ENCODE measurements at places on chromosomes 12 and 14.

- DNase-seq, result no peak
Measured at GRCh38 chr14:74975059-74975810, 19.8 kb upstream of the PGF start.

GRCh38 chr14:87419925-87420324, 573.1 kb downstream of the GALC start:
- no peak for DNase-seq

DNA sequence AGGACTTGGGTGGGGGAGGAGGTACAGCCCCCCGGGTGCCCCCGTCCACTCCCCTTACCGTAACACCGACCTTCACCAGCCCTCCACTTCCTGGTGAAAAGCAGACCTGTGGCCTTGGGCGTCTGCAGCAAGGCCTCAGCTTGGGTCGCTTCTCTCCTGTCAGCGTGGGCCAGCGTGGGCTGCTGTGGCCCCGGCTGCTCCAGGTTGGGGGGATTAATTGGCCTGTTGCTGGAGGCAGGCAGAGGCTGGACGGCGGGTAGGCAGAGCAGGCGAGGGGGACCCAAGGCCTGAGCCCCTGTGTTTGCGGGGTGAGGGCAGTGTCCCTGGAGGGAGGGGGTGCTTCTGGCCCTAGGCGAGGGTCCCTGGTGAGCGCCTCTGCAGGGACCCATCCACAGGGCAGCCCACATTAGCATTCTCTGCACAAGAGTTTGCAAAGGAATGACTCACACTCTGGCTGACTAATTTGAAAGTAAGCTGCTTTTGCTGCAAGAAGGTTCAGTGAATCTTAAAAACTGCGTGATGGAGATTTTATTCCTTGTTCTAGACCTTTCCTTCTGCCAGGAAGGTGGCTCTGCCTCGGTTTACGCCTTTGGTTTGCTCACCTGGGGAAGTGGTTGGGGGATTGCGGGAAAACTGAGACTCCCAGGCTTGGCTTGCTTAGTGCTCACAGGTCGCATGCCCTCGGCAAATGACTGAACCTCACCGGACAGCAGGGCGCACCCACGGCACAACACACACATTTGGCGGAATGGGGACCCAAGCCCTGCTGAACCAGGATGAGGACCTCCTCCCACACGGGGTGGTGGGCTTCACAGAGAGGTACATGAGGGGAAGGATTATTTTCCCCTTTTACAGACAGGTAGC, 37.9 kb upstream of the DLK1 start:
- no peak for DNase-seq

- DNase-seq, result no peak
Measured at GRCh38 chr14:23361320-23361719, 3.7 kb downstream of the EFS start.

GRCh38 chr14:45201905-45202304, 51.1 kb downstream of the MIS18BP1 start:
- DNase-seq, result peak; percentile 16

- DNase-seq, result no peak
Measured at GRCh38 chr12:95385246-95386035, 88.5 kb upstream of the METAP2 start.

- no peak for DNase-seq
Measured at GRCh38 chr12:110750784-110751461, 8.2 kb upstream of the PPP1CC start.

- no peak for DNase-seq
Measured at GRCh38 chr12:118107011-118107410, 3.2 kb upstream of the VSIG10 start.

DNA sequence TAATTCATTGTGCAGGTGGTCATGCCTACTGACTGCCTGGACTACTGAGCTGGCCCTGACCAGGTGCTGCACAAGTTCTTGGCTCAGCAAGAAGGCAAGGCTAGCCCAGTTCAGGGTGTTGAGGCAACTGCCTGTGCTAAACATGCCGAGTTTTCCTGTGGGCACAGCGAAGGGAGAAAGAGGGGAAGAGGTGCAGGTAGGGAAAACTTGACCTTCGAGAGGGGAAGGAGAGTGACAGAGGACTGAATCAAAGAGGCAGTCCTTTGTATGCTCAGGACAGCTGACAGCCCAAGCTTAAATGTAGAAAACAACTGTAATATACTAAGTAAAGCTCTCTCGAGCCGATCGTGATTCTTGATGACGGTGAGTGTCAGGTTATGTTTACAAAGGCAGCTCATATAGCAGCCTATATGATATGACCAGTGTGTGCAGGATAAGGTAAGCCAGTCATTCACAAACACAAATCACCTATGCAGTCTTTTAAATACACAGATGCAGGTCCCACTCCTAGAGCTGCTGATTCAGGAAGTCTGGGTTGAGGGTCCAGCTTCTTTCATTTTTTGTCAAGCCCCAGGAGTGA, 2.6 kb downstream of the IRAK3 start:
- no peak for DNase-seq

DNA sequence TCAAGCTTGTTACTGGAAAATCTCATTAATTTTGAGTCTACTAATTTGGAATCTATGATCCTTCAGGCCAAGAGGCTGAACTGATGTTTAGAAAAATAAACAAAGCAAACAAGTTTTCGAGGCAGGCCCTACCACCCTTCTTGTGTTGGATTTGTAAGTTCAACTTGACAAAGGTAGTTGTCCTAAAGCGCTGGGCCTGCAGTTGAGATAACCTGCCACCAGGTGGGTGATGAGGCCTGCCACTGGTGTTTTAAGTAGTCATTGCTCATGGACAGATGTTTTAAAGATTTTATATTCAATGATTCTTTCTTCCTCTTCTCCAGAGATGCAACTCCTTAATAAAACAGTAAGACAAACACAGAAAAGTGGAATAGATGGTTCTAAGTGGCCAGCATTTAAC, 19.4 kb downstream of the ACVRL1 start:
- DNase-seq, result peak; percentile 58

DNA sequence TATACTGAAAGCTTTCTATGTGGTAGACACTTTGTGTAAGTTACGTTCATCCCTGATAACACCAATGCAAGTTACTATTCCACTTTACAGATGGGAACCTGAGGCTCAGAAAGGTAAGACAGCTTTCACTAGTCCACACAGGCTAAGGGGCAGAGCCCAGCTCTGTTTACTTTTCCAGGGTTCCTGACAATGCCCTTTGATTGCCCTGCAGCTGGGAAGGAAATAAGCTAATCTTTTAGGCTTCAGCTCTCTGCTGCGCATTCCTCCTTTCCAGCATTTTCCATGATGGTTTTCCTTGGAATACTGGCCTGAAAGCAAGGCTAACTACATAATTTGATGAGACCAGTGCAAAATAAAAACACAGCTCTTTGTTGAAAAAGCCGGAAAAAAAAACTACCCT, 185.7 kb upstream of the BTG1 start:
- no peak for DNase-seq

DNA sequence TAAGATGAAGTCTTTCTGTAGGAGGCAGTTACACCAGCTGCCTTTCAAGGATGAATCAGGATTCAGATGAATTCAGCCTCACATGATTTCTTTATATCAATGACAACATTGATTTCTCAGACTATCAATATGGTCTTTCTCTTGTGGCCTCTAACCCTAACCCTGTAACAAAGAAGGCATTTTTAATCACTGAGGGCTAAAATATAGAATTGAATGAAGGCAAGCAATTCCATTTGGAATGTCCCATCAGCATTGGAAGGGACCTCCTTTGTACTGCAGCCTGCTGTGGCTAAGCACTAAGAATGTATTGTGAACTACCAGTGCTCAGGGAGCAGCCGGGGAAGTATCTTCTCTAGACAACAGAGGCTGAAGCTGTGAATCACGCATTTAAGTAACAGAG, 90.6 kb upstream of the FRMD6 start:
- DNase-seq, result no peak

DNA sequence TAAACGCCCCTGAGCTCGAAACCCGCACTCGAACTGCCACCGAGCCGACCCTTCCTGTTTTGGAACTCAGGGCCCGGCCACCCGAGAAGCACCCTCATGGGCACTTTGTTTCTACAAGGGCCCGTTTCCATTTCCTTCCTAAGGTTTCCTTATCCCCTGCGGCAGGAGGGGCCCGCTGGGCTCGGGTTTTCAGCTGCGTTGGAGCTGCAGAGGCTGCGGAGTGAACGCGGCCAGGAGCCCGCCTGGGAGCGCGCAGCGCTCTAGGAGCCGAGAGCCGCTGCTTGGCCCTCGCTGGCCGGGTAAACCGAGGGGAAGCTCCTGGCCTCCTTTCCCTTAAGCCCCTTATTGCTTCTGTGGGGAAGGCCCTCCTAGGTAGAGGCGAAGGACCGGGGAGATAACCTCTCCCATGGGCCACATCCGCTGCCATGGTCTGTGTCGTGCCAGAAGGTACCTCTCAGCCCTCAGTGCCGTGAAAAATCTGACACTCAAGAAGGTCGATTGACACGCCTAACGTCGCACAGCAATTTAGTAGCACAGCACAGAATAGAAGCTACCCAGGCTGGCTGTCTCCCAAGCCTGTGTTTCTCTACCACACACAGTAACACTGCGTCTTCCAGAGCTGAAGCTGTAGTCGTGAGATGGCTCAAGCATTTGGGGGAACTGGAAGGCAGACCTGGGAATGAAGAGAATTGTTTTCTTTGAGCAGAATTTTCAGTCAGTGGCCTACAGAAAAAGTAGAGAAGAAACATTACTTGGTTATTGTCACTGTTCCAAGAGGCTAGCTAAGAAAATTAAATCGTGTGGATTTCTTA, 12.9 kb upstream of the CALM1 start:
- peak; percentile 82 for DNase-seq

GRCh38 chr12:2876431-2877046, 435 bp downstream of the FOXM1 start:
- DNase-seq, result peak; percentile 40

All from activated CD4-positive, alpha-beta T cell treated with anti-CD3 and anti-CD28 coated beads, Interleukin-2, amount 10 ng/mL, durations not matched to agents 7 days and 5 days (primary cell).